ENCODE measurements at places on chromosomes 4 and X. TPM values are rescaled to one million over a fixed set of nuclear protein-coding genes. Genes with fewer than 3 reads are reported as not detected.
A peak's percentile ranks its signal among the peaks of the same experiment; 100 is the strongest.

ODAM gene
- not detected for total RNA-seq

FGF13 gene
- not detected for total RNA-seq

EPGN gene
- total RNA-seq: not detected

- no peak for DNase-seq
Observed at GRCh38 chr4:165199722-165200121, 7.6 kb upstream of the KLHL2 start.

GRCh38 chrX:136674270-136674985 is 26.5 kb downstream of the CD40LG start:
- DNase-seq: no peak

- DNase-seq: no peak
Observed at GRCh38 chr4:112416464-112416863, 99.5 kb downstream of the NEUROG2 start.

- no peak for DNase-seq
Observed at GRCh38 chr4:4680758-4681157, 138.9 kb upstream of the STX18 start.

DNA sequence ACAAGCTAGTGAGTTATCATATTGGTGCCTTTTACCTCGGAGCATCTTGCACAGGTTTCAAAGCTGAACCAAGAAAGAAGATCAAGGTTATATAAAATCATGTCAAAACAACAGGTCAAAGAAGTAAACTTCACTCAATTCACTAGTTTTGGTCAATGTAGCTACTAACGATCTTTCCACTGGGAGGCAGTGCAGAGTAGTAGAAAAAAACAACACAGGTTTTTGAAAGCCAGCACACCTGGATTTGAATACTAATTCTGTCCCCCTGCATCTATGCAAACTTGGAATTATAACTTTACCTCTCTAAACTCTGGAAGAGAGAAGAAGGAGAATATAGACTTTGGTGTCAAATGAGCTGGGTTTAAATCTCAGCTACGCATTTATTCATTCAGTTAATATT is 266.1 kb downstream of the GRIA3 start:
- DNase-seq: peak; percentile 1

GRCh38 chr4:72629540-72629939 is 60.5 kb upstream of the ADAMTS3 start:
- no peak for DNase-seq

DNA sequence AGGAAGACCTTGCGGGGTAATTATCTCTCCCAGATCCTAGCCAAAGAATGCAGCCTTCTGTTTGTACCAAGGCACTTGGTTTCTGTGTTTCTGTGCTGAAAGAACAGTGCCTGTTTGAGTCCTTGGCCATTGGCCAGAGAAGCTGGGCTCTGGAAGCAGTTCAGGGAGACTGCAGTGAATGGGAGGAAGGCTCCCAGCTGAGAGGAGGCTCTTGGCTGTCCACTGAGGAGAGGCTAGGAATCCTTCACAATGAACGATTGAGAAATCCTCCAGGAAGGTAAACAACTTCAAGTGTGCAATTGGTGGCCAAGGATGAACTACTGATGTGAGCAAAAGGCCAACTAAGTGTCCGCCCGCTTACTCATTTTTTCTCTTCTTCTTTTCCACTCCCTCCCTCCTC is 61.3 kb downstream of the HS3ST1 start:
- no peak for DNase-seq

DNA sequence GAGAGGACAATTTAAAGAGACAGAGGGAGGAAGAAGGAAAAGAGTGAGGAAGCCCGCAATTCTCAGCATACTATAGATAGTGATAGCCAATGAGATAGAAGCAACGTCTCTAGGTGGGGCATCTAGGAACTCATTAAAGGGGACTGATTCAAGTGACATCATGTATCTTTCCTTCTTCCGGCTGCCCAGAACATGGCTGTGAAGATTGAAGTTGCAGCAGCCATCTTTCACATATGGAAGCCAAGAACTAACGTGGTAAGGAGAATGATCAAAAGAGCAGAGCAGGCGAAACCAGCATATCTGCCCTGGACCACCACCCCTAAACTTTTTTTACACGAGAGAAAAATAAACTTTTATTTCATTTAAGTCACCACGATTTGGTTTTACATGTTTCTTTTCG is 133.8 kb downstream of the DDX53 start:
- no peak for DNase-seq

GRCh38 chrX:13499736-13500135 is 69.7 kb upstream of the EGFL6 start:
- DNase-seq: no peak

DNA sequence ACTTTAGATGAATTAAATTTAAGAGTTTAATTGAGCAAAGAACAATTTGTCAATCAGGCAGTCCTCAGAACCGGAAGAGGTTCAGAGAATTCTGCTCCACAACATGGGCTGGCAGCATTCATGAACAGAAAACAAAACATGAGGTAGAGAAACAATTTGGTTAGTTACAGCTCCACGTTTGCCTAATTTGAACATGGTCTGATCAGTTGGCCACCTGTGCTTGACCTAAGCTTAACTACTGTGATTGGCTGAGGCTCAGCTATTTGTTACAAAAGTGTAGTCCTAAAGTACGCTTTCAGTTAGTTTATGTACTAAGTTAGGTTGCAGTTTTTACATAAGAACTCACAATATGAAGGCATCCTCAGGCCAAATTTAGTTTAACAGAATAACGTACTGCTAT is 258.6 kb downstream of the ADAM29 start:
- no peak for DNase-seq
